Heart right ventricle (tissue), 16 donors: ENCODE measurements at places on chromosomes 16 and 17.
A peak's percentile ranks its signal among the peaks of the same experiment; 100 is the strongest.

DNA sequence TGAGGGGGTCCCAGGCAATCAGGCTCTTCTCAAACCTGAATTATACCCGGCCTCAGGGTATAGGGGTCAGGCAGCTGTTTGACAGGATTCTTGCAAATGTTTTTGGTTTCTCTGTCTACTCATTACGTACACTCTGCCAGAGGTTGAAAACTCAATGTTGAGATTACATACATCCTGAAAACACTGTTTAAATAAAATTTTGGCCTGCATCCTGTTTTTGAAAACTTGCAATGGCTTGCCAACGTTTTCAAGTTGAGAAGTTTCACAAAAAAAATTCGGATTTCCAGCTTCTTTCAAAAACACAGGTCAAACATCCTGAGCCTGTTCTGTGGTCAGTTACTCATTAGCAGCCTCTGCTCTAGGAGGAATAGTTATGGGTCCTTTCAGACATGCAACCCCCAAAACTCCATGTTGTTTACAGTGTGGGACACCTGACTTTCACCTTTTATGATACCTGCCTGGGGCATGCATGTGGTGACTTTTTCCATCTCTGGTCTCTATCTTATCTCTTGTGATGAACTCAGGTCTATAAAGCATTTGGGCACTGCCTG, 577.8 kb downstream of the WWOX start:
- H3K27me3 ChIP-seq: no peaks in the 10 kb centered on the region
- H3K36me3 ChIP-seq: no peaks in the 10 kb centered on the region
- H3K4me1 ChIP-seq: peaks cover 15% of the 10 kb centered on the region
- H3K4me3 ChIP-seq: no peak overlapping the region
- no peak for DNase-seq

DNA sequence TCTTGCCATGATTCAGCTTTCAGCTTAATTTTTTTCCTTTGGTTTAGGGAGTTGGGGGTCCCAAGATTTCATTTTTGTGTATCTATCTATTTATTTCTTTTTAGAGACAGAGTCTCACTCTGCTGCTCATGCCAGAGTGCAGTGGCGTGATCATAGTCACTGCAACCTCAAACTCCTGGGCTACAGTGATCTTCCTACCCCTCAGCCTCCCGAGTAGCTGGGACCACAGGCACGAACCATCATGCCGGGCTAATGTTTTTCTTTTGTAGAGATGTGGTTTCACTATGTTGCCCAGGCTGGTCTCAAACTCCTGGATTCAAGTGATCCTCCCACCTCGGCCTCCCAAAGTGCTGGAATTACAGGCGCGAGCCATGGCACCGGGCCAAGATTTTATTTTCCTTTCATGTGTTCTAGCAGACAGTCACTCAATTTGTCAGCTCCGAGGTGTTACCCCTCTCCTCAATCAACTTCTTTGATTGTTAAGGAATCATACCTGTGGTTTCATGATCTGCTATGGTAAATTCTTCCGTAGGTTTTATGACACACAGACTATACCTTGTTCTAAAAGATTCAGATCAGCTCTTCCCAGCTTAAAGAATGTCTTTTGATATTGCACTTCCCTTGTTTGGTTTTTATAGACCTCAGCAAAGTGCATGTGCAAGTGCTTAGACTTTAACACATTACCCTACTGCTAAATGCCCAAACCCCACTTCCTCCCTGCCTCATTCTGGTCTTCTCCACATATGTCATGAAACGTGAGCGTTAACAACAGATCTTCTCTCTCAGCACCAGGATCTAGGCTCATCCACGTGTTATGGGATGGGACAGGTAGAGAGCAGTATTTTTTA, 13.0 kb downstream of the UNC45B start:
- no peaks in the 10 kb centered on the region for H3K4me1 ChIP-seq
- H3K36me3 ChIP-seq: peaks cover 11% of the 10 kb centered on the region
- DNase-seq: no peak

DNA sequence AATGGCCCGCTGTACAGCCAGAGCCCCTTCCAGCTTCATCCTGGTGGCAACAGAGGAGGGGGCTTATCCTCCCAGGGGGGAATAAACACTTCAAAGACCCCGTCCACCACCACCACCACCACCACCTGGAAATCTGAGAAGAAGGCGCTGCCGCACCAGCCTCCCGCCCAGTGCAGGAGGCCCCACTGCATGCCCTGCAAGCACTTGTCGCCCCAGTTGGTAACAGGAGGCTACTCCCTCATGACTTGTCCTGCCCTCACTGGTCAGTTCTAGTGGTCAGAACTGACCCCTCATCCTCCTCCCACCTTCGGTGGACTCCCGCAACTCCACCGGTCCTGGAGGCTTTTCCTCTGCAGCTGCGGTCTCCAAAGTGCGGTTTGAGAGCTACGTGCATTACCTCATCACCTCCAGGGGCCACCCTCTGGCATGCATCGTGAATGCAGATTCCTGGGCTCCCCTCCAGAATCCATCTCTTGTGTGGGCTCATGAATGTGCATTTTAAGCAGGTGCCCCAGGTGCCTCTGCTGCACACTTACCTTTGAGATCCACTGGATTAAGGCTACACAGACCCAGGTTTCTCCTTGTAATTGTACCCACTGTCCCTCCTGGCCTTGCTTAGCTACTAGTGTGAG, 71.8 kb downstream of the SRCIN1 start:
- DNase-seq: no peak
- H3K27ac ChIP-seq: no peak overlapping the region
- H3K4me1 ChIP-seq: no peaks in the 10 kb centered on the region
- no peaks in the 10 kb centered on the region for H3K36me3 ChIP-seq
- no peak overlapping the region for H3K4me3 ChIP-seq

- DNase-seq: peak; percentile 73
- no peak overlapping the region for H3K4me3 ChIP-seq
- no peaks in the 10 kb centered on the region for H3K4me1 ChIP-seq
- no peaks in the 10 kb centered on the region for H3K27me3 ChIP-seq
- H3K27ac ChIP-seq: peak overlapping the region; percentile 65
- no peaks in the 10 kb centered on the region for H3K36me3 ChIP-seq
These were observed 355.7 kb downstream of the HAPSTR1 start for GRCh38 chr16:9447195-9447551.

GRCh38 chr16:14462811-14463210, 167.2 kb downstream of the PARN start:
- no peaks in the 10 kb centered on the region for H3K4me1 ChIP-seq
- H3K36me3 ChIP-seq: peaks cover 13% of the 10 kb centered on the region
- DNase-seq: no peak
- H3K27me3 ChIP-seq: no peaks in the 10 kb centered on the region
- H3K4me3 ChIP-seq: no peak overlapping the region

GRCh38 chr16:23310217-23310616, 8.1 kb downstream of the SCNN1B start:
- H3K4me3 ChIP-seq: no peak overlapping the region
- no peaks in the 10 kb centered on the region for H3K27me3 ChIP-seq
- no peaks in the 10 kb centered on the region for H3K36me3 ChIP-seq
- no peak overlapping the region for H3K27ac ChIP-seq
- DNase-seq: no peak

GRCh38 chr17:77893144-77894044, 65.1 kb upstream of the TNRC6C start:
- no peaks in the 10 kb centered on the region for H3K36me3 ChIP-seq
- no peak for DNase-seq
- H3K27me3 ChIP-seq: no peaks in the 10 kb centered on the region
- H3K4me1 ChIP-seq: peaks cover under 1% of the 10 kb centered on the region
- no peak overlapping the region for H3K4me3 ChIP-seq

GRCh38 chr16:89036776-89037175, 56.9 kb upstream of the ACSF3 start:
- peaks cover 73% of the 10 kb centered on the region for H3K27me3 ChIP-seq
- DNase-seq: no peak
- H3K36me3 ChIP-seq: no peaks in the 10 kb centered on the region
- no peak overlapping the region for H3K4me3 ChIP-seq
- no peak overlapping the region for H3K27ac ChIP-seq
- H3K4me1 ChIP-seq: no peaks in the 10 kb centered on the region

DNA sequence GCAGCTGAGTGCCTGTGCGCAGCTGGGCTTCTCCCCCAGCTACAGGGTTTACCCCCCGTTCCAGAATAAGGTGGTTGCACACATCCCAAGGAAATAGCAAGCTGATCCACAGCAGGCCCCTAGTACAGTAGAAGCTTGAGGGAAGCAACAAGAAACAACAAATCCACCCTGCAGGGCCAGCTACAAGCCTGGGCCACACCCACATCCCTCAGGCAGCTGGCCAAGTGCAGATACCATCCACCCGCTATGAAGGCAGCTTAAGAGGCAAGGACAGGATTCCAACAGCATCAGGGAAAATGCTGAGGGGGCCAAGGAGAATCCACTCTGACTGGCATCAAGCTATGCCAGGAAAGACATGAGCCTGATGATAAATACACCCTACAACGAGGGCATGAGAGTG, 66.9 kb upstream of the RCVRN start:
- H3K27me3 ChIP-seq: no peaks in the 10 kb centered on the region
- no peaks in the 10 kb centered on the region for H3K36me3 ChIP-seq
- no peak overlapping the region for H3K4me3 ChIP-seq
- peak; percentile 77 for DNase-seq
- H3K4me1 ChIP-seq: peaks cover 24% of the 10 kb centered on the region

DNA sequence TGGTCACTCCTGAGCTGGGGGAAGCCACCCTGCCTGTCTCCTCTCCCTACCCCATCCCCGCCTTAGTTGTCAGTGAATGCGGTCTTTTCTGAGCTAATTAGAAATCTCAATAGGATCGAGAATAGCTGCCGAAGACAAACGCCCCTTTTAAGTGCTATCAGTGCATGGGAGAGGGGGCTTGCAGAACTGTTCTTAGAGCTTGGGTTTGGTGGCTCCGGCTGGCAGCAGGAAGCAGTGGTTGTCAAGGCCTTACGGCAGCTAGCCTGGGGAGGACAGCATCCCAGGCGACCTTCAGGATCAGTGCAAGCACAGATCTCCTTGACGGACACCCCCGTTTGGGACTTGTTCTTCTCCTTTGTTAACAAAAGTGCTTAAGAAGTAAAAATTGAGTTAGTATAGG, 195.1 kb downstream of the CCDC182 start:
- peaks cover 45% of the 10 kb centered on the region for H3K4me1 ChIP-seq
- no peaks in the 10 kb centered on the region for H3K27me3 ChIP-seq
- no peak overlapping the region for H3K27ac ChIP-seq

- no peaks in the 10 kb centered on the region for H3K36me3 ChIP-seq
- H3K4me1 ChIP-seq: peaks cover 2% of the 10 kb centered on the region
- H3K4me3 ChIP-seq: no peak overlapping the region
- DNase-seq: no peak
- no peak overlapping the region for H3K27ac ChIP-seq
These were observed 7.0 kb upstream of the MAF start for GRCh38 chr16:79607587-79607986.

GRCh38 chr17:83094291-83094690, 14.9 kb downstream of the METRNL start:
- H3K27ac ChIP-seq: no peak overlapping the region
- DNase-seq: no peak
- no peak overlapping the region for H3K4me3 ChIP-seq
- peaks cover 35% of the 10 kb centered on the region for H3K4me1 ChIP-seq
- peaks cover 16% of the 10 kb centered on the region for H3K27me3 ChIP-seq
- no peaks in the 10 kb centered on the region for H3K36me3 ChIP-seq

- H3K4me1 ChIP-seq: peaks cover 38% of the 10 kb centered on the region
- H3K27ac ChIP-seq: peak overlapping the region; percentile 82
- H3K27me3 ChIP-seq: no peaks in the 10 kb centered on the region
- no peaks in the 10 kb centered on the region for H3K36me3 ChIP-seq
- no peak overlapping the region for H3K4me3 ChIP-seq
- DNase-seq: no peak
These were observed 26.2 kb downstream of the TRIM16 start for GRCh38 chr17:15657868-15658267.

GRCh38 chr16:5951486-5951885, 853.9 kb upstream of the EEF2KMT start:
- H3K4me3 ChIP-seq: no peak overlapping the region
- no peak for DNase-seq
- H3K36me3 ChIP-seq: no peaks in the 10 kb centered on the region
- no peaks in the 10 kb centered on the region for H3K4me1 ChIP-seq
- H3K27me3 ChIP-seq: no peaks in the 10 kb centered on the region
- H3K27ac ChIP-seq: no peak overlapping the region

DNA sequence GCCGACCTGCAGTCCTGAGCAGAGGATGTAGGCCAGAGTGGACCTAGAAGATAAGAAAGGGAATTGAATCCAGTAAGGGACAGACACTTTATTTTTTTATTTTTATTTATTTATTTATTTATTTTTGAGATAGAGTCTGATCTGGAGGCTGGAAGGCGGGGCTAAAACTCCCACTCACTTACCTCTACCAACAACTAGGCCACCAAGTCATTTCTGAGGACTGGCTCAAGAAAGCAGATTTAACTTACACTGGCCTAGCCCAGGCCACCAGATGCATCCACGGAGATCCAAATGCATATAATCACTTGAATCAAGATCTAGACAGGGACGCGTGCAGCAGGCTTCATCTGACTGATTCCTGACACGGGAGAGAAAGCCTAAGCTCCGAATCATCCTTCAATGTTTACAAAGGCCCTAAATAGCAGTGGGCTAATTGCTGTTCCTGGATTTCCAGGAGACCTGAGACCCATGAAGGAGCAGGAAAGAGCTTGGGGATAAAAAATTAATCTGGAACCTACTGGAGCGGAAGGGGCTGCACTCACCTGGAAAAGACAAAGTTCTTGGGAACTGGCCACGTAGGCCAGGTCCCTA, 1.1 kb upstream of the ALOX12 start:
- no peaks in the 10 kb centered on the region for H3K27me3 ChIP-seq
- H3K36me3 ChIP-seq: no peaks in the 10 kb centered on the region
- peaks cover 2% of the 10 kb centered on the region for H3K4me1 ChIP-seq
- H3K27ac ChIP-seq: no peak overlapping the region
- H3K4me3 ChIP-seq: no peak overlapping the region

- no peaks in the 10 kb centered on the region for H3K27me3 ChIP-seq
- H3K4me1 ChIP-seq: peaks cover 12% of the 10 kb centered on the region
- no peaks in the 10 kb centered on the region for H3K36me3 ChIP-seq
- peak overlapping the region; percentile 68 for H3K27ac ChIP-seq
- H3K4me3 ChIP-seq: peak overlapping the region; percentile 75
- DNase-seq: no peak
These were observed 17.1 kb downstream of the ZNF213 start for GRCh38 chr16:3152027-3152276.

- no peak overlapping the region for H3K27ac ChIP-seq
- no peak for DNase-seq
These were observed 25.0 kb upstream of the ADAM11 start for GRCh38 chr17:44733753-44734152.

DNA sequence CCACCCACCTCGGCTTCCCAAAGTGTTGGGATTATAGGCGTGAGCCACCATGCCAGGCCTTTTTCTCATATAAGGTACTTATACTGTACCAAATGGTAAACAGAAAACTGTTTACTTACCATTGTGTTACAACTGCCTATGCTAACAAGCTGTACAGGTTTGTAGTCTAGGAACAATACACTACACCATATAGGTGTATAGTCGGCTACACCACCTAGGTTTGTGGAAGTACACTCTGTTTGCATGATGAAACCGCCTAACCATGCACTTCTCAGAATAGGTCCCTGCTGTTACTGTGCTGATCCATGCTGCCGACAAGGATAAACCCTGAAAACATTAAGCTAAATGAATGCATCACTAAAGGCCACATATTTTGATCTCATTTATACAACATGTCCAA, 18.9 kb downstream of the DNAJA2 start:
- no peaks in the 10 kb centered on the region for H3K27me3 ChIP-seq
- DNase-seq: no peak
- H3K27ac ChIP-seq: no peak overlapping the region
- no peak overlapping the region for H3K4me3 ChIP-seq
- peaks cover 58% of the 10 kb centered on the region for H3K36me3 ChIP-seq
- no peaks in the 10 kb centered on the region for H3K4me1 ChIP-seq
